ENCODE measurements at places on chromosomes 12 and 14.

DNA sequence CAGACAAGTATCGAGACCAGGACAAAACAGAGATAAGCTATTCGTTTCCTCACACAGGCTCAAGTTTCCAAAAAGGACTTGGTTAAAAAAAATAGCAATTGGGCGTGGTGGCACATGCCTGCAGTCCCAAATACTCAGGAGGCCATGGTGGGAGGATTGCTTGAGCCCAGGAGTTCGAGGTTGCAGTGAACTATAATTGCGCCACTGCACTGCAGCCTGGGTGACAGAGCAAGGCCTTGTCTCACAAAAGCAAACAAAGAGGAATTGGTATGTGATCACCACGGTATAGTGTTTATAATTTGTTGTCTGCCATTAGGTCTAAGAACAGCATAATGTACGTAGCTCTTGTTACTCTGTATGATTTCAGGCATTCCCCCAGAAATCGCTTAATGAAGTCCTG lies 175.3 kb downstream of the DERA start:
- DNase-seq: no peak

- DNase-seq: no peak
Observed at GRCh38 chr12:41605545-41606305, 417.6 kb downstream of the PDZRN4 start.

DNA sequence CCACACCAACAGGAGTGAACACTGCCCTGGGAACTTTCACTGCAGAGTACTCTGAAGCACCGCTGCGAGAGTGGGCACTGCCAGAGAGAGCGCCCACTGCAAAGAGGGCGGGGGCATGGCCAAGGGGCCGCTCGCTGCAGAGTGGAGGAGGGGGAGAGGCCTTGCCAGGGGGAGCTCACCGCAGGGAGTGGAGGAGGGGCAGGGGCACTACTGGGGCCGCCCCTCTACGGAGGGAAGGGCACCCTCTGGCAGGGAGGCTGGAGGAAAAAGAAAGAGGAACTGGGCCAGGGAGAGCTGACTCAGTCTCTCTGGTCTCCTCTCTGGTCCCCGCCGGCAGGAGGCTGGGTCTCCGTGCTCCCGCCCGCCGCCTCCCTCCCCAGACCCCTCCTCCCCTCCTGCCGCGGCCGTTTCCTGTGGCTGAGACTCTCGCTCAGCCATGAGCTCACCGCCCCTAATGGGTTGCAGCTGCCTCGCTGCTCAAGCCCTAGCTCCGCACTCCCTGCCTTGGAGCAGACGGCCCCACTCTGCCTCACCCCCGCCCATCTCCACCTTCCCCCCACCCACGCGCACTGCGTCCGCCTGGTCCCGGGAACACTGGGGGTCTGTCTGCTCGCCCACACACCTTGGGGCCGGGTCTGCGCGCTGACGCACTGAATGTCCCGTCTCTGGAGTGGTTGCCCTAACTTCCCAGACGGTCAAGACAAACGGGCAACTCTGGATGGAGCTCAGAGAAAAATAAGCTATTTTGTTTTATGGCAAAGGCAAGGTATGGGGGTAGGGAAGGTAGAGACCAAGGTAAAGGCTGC lies 1.3 kb downstream of the ARHGEF40 start:
- no peak for DNase-seq

- no peak for DNase-seq
Observed at GRCh38 chr14:75976826-75977581, 4.8 kb downstream of the TGFB3 start.

DNA sequence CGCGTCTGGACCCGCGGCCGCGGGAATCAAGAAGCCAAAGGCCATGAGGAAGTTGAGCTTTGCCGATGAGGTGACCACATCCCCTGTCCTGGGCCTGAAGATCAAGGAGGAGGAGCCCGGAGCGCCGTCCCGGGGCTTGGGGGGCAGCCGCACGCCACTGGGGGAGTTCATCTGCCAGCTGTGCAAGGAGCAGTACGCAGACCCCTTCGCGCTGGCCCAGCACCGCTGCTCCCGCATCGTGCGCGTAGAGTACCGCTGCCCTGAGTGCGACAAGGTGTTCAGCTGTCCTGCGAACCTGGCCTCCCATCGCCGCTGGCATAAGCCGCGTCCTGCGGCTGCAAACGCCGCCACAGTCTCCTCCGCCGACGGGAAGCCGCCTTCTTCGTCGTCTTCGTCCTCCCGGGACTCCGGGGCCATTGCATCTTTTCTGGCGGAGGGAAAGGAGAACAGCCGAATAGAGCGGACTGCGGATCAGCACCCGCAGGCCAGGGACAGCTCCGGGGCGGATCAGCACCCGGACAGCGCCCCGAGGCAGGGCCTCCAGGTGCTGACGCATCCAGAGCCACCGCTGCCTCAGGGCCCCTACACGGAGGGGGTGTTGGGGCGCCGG lies 1.0 kb downstream of the INSM2 start:
- peak; percentile 71 for DNase-seq

DNA sequence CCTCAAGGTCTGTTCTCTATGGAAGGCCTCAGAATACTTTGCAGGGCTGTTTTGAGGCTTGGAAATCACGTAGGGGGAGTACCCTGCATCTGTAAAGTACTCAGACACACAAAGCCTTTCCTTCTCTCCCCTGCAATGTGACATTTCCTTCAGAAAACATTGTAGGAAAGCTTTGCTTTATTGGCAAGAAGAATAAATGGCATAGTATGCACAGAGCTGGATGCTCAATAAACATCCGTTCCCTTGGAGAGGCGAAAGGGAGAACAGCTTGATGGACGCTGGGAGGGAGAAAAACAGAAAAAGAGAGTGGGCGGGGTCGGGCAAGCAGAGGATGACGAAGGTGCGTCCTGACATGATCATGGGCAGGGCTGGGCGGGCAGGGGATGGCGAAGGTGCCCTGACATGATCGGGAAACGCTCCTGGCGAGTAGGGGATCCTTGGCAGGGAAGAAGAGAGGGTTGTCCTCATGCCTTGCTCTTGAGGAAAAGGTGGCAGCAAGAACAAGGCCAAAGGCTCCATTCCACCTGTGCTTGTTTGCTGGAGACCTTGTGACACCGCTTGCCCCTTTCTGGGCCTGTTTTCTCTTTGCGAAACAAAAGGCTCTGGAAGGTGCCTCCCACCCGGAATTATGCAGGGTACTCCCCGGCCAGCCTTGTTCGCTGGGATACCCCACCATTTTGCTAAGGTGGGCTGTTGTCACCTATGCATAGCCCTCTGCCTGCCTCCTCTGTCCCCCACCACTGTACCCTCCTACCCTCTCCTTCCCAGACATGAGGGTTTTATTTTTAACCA lies 21.1 kb downstream of the IRF2BPL start:
- no peak for DNase-seq

GRCh38 chr12:46103559-46104383 lies 113.4 kb upstream of the SCAF11 start:
- DNase-seq: no peak

DNA sequence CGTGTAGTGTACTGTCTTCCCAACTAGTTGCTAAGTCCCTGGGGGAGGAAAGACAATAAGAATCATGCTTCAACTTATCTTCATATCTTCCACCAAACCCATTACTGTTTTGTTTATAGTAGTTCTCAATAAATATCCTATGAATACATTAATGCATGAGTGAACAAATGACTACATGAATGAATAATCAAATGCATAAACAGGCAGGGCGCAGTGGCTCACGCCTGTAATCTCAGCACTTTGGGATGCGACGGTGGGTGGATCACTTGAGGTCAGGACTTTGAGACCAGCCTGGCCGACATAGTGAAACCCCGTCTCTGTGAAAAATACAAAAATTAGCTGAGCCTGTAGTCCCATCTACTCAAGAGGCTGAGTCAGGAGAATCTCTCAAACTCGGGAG lies 32.1 kb upstream of the NR2C1 start:
- DNase-seq: no peak

DNA sequence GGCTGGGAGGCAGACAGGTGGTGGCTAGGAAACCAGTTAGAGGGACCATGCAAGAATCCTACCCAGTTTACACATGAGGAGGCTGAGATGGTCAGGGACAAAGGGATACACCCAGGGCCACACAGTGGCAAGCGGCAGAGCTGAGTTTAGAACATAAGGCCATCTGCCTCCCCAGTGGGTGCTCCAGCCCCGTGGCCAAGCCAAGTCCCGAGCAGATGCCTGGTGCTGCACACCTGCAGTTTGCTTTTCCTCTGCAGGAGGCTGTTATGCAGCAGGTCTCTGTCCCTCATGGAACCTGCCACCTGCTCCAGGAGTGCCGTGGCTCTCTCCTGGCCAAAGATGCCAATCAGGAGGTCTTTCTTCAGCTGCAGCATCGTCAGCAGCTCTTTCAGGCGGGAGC lies 70.8 kb downstream of the SYNE3 start:
- no peak for DNase-seq

- DNase-seq: no peak
Observed at GRCh38 chr12:67590149-67590790, 58.3 kb upstream of the DYRK2 start.

GRCh38 chr14:60756847-60757246 lies 22.3 kb downstream of the MNAT1 start:
- DNase-seq: no peak

DNA sequence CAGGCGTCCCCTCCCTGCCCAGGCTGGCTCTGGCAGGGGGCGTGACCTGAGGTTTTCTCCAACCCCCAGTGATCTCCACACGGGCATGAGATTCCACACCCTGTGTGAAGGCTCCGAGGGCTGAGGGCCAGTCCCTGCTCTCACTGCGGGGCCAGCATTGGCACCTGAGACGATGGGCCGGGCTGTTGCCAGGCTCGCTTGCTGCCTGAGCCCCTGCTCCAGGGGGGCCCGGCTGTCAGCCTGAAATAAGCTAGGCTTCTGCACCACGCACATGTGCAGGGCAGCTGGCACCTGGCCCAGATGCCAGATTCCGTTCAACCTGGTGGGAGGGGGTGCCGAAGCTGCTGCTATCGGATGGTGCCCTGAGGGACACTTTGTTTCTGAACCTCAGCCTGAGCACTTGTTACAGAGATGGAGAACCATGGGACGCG lies 196.5 kb upstream of the PRMT8 start:
- DNase-seq: no peak

DNA sequence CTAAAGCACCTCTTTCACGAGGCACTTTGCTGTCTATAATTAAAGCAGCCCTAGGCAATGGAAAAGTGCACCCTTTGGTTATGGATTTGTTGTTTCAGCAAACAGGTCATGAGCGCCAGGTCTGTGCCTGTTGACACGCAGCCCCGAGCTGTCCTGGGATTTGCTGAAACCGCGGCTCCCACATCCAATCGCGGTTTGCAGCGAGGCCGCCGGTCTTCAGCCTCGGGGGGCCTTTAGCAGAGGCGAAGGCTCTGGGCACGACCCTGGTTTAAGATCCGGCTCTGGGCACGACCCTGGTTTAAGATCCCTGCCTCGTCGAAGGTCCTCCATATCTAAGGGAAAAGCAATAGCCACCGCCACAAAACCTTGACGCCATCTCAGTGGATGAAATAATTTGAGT lies 79.2 kb downstream of the GLT1D1 start:
- no peak for DNase-seq

DNA sequence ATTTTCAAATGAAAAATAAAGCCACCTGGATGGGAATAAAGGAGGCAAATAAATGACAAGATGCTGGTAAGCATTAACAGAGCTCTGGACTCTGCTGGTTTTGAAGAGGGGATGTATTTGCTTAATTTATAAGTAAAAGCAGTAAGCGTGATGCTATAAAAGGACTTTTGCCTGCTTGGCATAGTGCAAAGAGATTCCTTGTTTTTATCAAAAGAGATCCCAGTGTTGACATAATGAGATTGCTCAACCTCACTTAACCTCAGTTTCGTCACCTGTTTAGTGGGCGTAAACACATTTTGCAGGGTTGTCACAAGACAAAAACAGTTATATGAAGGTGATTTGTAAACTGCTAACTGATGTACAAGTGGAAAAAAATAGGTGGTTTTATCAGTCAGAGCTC lies 13.8 kb downstream of the ASCL1 start:
- no peak for DNase-seq

DNA sequence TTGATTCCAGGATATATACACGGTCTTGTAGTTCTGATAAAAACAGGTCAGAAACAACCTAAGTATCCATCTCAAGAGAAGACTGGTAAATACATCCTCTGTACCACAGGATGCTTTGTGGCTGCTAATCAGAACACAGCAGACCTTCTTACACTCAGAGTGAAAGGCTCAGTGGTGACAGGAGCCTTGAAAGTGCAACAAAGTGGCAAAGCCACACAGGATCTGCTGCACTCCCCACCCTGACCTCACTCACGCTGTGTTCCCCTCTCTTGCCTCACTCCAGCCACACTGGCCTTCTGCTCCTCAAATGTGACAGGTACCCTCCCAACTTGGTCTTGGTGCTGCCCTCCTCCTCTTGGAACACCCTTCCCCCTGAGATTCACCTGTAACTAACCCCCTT lies 98.1 kb upstream of the GRIP1 start:
- peak; percentile 6 for DNase-seq

DNA sequence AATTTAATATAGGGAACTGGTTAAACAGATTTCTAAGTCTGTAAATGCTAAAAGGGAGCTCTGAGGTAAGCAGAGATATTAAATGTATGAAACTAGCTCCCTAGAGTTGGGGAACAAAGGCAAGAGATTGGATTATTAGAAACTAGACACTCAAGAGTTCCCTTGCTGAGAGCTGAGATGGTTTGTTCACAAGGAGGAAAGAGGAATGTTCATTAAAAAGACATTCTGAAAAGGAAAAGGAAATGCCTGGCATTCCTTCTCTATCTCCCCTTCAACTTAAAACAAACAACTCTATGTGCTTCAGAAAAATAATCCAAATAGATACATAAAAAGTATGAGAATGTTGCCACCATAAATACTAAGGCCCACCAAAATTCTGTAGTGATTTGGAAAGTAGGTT lies 73.7 kb downstream of the GALNT4 start:
- no peak for DNase-seq

- no peak for DNase-seq
Observed at GRCh38 chr12:75876832-75877762, 154.5 kb downstream of the PHLDA1 start.

- no peak for DNase-seq
Observed at GRCh38 chr12:118870551-118870950, 110.8 kb upstream of the SRRM4 start.

DNA sequence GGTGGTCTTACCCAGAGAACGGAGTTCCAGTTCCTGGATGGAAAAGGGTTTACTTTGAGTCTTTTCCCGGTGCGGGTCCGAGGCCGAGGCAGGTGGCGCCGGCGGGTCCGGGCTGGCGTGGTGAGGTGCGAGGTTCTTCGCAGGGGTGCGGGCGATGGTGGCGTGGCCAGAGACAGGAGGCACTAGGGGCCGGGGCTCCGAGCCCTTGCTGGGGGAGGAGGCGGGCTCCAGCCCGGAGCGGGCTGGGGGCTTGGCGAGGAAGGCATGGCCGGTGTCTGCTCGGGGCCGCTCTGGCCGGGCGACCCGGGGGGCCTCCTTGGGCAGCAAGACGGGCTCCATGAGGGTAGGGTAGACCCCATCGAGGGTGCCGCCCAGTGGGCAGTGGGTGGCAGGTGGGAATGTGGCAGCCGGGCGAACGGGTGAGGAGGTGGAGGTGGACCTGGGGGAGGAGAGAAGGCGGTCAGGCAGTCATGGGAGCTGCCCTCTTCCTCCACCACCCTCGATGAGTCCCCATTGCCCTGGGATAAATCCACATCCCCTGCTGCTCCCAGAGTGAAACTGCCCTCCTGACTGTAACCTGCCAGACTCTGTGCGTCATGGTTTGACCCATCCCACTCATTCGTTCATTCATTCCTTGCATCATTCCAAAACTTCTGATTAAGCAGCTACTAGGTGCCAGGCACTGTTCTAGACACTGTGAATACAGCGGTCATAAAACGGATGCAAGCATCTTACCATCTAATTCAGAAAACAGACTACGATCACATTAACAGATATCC lies 42.0 kb downstream of the RFLNA start:
- no peak for DNase-seq
